ENCODE measurements at places on chromosomes 6 and 20. TPM values are rescaled to one million over a fixed set of nuclear protein-coding genes. Genes with fewer than 3 reads are reported as not detected.
A peak's percentile ranks its signal among the peaks of the same experiment; 100 is the strongest.

DNA sequence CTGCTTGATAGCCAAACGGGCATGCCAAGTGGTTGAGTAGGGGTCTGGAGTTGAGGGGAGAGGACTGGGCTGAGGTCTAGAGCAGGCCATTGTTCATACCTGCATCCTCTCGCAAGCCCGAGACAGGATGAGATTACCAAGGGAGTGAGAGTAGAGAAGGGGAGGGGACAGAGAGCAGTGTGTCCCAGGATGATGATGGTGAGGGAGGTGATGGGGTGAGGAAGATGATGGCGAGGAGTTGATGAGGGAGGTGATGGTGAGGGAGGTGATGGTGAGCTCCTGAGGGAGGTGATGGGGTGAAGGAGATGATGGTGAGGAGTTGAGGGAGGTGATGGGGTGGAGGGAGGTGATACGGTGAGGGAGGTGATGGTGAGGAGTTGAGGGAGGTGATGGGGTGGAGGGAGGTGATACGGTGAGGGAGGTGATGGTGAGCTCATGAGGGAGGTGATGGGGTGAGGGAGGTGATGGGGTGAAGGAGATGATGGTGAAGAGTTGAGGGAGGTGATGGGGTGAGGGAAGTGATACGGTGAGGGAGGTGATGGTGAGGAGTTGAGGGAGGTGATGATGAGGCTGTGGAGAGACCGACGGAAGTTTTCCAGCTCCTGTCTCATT is 6.4 kb downstream of the TMEM181 start:
- DNase-seq = no peak

DNA sequence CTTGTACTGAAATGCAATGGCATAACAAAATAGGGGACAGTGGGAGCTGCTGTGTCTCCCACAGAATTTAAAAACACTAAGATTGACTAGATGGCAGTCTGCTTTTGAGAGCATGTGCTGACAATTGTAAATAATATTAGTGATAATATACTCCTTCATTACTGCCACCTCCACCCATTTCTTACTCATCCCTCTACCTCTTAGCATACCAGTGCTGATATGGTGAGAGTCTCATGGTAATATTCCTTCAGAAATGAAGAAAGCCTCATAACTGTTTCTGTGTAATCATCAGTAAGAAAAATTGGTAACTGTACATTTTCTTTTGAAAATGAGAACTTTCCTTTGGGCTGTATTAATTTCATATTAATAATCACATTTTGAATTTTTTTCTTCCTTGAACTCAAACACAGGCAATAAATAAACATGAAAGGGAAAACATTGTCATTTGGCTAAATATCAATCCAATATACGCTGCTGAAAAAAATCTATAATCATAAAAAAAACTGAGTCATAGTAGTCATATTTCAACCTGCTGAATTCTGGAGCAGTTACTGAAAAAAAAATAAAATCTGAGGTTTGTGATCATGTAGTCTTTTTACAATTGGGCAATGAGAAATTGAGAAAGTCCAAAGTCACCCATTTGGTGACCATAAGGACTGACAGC is 34.6 kb downstream of the FAM83B start:
- DNase-seq = no peak

DNA sequence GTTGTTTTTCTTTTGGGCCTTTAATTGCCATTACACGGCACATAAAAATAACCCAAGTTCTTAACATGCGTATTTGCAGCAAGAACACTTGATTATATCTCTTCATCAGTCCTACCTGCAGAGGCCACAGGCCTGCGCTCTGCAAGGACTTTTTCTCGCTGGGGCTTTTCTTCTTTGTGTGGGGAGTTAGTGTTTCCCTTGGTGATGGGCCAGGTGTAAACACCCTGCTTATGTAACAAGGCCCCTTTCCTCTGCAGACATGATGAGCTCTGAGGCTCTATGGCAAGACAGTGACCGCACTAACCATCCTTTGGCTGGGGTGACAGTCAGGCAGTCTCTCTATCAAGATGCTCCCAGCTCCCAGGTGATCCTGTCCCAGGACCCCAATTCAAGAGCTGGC is 97.8 kb upstream of the PCSK2 start:
- DNase-seq = no peak

BPIFB2 gene
- not detected for total RNA-seq

- no peak for DNase-seq
Measured at GRCh38 chr6:54847799-54848597, 1.4 kb downstream of the FAM83B start.

GRCh38 chr6:42547407-42548329 is 16.2 kb upstream of the UBR2 start:
- peak; percentile 75 for DNase-seq

- no peak for DNase-seq
Measured at GRCh38 chr6:73667798-73668197, 14.0 kb upstream of the SLC17A5 start.

- DNase-seq = no peak
Measured at GRCh38 chr6:77548190-77548589, 84.9 kb upstream of the HTR1B start.

DNA sequence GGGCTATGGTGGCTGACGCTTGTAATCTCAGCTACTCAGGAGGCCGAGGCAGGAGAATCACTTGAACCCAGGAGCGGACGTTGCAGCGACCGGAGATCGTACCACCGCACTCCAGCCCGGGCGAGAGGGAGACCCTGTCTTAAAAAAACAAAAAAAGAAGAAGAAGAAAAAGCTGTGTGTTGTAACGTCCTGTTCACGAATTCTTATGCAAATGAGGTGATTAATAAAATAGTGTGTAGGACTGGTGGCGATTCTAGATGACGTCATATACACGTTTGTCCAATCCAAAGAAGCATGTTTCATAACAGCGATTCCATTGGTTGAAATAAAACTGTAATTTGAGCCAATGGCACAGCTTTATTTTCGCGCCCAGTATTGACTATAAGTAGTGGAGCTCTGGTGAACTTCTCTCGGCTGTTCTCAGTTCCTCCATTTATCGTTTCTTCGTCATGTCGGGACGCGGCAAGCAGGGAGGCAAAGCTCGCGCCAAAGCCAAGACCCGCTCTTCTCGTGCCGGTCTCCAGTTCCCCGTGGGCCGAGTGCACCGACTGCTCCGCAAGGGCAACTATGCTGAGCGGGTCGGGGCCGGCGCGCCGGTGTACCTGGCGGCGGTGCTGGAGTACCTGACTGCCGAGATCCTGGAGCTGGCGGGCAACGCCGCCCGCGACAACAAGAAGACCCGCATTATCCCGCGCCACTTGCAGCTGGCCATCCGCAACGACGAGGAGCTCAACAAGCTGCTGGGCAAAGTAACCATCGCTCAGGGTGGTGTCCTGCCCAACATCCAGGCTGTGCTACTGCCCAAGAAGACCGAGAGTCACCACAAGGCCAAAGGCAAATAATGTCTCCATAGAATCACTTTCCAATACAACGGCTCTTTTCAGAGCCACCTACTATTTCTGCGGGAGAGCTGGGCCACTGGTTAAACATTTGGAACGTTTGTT is 47.0 kb downstream of the OR2B2 start:
- DNase-seq = no peak

DNA sequence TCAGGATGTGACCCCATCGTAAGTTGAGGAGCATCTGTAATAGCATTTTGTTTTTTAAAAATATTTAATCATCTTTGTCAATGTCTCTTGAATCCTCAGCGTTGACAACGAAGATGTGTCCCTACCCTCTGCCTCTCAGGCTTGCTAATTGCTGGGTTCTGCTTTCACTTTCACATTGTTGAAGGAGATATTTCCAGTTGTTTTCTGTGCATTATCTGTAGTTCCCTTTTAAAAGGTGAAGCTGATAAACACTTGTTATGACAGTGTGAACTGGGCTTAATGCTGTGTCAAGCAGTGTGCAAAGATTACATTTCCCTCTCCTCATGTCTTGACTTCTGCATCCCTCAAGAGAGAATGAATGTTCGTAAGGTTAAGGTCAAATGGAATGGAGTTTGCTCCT is 54.9 kb downstream of the CSE1L start:
- no peak for DNase-seq

GRCh38 chr6:51913265-51913664 is 174.1 kb downstream of the PKHD1 start:
- DNase-seq = no peak

FAM50B gene
- 5.6 TPM for total RNA-seq

- peak; percentile 32 for DNase-seq
Measured at GRCh38 chr6:168377484-168377855, 57.9 kb upstream of the DACT2 start.

GRCh38 chr6:79250107-79250514 is 15.6 kb upstream of the HMGN3 start:
- no peak for DNase-seq

- no peak for DNase-seq
Measured at GRCh38 chr20:34491226-34491931, 24.8 kb upstream of the DYNLRB1 start.

DNA sequence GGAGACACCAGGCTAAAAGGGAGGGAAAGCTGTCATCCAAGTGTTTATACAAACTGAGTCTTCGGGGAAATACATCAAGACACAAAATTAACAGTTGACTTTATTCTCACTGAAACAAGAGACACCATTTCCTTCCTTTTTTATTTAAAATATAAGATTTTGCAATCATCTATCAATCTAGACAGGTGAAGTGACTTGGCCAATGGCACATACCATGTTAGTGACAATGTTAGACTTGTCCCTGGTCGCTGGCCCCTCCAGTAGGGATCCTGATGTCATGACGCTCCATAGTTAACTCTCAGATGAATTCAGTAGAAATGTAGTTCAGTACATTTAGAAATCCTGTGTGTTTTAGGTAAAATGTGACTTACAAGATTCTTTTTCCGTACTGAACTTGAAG is 2.9 kb downstream of the SASH1 start:
- no peak for DNase-seq

DNA sequence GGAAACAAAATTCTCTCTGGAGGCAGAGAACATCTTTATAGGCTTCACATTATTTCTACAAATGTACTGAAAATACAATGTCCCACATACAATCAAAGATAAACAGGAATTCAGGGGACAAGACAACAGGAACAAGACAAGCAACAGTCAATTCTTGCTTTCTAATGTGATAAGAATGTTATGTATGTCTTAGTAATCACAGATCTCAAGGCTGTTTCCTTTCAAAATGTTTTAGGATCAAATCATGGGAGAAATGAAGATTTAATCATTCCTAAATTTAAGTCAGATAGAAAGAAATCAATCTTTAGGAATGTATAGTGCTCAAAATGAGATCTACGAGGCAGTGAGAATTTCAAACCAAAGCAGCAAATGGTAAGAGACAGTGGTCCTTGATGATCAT is 32.1 kb downstream of the NEDD9 start:
- no peak for DNase-seq

COL9A1 gene
- total RNA-seq = not detected

- DNase-seq = no peak
Measured at GRCh38 chr6:112253841-112254816, at the start of gene LAMA4. TSS of gene LAMA4 (minus strand) at chr6:112254567. CDS start at chr6:112254150, 417 bp downstream.

EEF1A2 gene
- total RNA-seq = 2.8 TPM

DNA sequence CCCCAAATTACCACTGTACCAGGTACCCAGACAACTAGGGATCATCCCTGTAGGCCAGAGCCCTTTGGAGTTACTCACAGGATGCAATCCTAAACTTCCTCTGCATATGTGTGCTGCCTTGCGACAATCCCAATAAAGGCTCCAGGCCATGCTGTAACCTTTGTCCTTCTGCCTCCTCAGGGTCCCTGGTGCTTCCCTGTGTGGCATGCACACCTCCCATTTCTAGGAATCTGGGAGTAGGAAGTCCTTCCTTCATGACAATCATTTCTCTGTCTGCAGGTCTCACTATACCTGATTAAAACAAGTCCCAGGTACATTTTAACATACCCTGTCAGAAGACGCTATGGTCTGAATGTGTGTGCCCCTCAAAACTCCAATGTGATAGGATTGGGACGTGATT is 37.0 kb upstream of the MCUR1 start:
- no peak for DNase-seq

GRCh38 chr6:158268361-158269147 is 43.7 kb upstream of the TULP4 start:
- DNase-seq = no peak

DNA sequence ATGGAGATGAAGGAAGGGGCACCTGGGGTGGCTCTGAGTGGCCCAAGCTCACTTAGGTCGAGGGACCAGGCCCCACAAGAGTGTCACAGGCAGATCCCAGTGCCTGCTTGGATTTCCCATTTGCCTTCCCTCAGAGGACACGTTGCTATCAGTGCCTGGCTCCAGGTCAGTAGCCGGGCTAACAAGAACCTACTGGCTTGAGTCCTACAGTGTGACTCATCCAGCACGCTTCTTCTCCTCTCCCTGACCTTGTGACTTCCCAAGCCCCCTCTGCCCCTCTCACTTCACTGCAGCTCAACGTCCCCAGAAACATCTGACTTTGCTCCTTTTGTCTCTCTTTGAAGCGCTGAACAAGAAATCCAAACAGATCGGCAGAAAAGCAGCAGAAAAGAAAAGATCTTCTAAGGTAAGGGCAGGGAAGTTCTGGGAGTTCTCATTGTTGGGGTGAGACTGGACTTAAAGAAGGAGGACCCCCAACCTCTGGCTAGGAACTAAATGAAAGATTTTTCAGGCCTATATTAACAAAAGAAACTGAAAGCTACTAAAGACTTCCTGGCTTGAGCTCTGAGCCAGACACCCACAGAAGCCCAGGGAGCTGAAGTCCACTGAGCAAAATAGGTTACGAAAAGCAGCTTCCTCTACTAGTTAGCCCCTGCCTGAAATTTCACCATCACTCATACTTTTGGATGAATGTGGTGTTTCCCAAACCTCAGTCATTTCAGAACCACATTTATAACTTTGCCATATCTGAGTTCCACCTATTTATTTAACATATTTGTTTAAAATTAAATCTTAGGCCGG is 21.5 kb downstream of the ASIP start:
- DNase-seq = no peak

DNA sequence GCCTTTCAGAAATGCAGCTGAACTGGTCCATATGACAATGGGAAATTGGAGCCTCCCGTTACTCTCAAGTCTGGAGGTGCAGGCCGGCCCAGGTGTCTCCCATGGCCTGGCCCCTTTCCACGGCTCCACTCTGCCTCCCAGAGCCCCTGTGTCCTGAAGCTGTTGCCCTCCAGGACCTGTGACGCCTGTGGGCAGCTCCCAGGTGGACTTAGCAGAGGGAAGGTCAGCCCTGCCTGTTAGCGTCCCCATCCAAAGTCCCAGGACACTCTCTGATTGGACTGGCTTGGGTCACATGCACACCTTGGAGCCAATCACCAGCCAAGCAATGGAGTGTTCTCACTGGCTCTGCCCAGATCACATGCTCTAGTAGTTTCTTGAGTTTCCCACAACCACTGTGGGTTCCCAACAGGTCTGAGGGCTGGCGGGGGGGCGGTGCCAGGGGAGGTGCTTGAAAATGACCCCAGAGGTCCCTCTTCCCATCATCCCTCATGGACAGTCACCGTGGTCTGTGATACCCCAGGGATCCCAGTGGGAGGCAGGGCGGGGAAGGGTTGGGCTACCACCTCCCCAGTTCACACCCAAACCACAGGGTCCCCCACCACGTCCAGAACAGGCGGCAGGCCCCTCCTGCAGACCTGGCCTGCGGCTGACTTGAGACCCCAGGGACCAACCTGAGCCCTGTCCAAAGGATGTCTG is 135.6 kb downstream of the TAF4 start:
- DNase-seq = no peak

- no peak for DNase-seq
Measured at GRCh38 chr6:21928827-21929226, 335.3 kb downstream of the SOX4 start.

BPIFB1 gene
- total RNA-seq = not detected

- no peak for DNase-seq
Measured at GRCh38 chr20:12179692-12180091, 262.0 kb downstream of the BTBD3 start.

PI3 gene
- not detected for total RNA-seq

Measured in omental fat pad (tissue), 4 donors.